ENCODE measurements at places on chromosomes 7 and 10.

DNA sequence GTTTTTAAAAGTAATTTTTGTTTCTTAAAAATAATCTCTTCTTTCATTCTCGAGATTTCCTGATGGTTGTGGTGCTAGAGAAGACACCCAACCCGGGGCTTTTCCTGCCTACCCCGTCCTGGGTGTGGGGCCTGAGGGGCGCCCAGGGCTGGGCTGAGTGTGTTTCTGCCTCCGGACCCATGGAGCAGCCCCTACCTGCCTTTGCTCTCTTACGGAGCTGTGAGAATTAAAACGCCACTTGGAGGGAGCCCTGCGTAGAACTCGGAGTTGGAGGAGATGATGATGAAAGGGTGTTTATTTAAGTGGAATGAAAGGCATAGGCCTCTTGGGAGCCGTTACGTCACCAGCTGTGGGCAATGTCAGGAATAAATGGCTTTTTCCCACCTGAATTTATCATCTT is 261.8 kb upstream of the SHH start:
- no peak for DNase-seq

GRCh38 chr10:1070919-1071318 is 14.7 kb downstream of the WDR37 start:
- DNase-seq = no peak

DNA sequence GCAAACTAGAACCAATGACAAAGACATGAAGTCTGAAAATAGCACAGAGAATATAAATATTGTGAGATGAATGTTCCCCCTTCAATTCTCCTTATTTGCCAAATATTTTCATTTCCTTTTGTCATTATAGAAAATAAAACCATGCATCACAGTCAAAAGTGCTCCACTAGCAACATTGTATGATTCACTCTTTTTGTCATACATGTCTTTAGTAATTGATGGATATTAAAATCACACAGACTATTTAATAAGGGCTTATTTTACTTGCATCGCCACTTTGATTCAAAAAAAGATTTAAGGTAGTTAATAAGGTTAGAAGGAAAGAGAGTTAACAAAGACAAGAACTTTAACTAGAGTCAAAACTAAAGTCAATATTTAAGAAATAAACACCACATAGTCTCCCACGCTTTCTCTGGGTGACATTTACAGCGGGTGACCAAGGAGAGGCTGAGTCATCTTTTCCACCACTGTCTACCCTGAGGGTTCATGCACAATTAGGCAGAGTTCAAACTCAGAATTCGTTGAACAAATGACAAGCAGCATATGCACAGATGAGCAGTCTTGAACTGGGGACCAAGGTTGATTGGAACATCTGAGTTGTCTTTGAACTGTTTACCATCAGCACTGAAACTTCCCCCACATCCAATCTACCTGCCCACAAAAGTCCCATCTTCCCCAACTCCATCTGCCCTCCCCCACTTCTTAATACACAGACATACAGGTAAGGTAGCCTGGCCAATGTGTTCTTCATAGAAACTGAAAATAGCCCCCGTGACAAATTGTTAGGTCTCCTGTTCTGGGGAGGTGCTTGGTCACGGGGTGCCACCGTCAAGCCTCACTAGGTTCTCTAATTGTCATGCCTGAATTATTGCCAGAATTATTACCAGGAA is 42.5 kb downstream of the C7orf25 start:
- no peak for DNase-seq

GRCh38 chr10:69088471-69088769 is 517 bp downstream of the SRGN start:
- peak; percentile 66 for DNase-seq

DNA sequence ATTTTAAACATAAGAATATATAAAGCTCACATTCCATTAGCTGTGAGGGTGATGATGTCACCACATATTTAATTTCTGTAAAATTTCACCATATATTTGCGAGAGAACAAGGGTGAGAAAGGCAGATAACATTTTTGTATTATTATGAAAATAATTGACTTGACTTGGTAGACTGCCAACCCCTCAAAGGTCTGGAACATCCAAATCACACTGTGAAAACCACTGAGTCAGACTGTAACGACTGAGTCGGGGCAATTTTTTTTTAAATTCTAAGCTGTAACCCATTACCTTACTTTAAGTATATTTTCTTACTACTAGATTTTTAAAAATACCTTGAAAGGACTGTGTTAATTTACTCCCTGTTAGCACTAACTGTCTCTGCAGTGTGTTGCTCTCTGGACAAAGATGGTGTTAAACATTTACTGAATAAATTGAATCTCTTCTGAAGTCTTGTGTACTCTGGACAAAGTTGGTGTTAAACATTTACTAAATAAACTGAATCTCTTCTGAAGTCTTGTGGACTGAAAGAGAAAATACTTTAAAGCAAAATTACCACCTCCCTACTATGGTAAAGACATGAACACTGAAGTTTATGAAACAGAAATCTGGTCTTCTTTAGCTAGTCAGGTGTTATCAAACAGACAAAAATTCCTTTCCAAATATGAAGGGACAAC is 14.1 kb downstream of the PDZD8 start:
- DNase-seq = no peak

GRCh38 chr7:100433276-100433591 is 3.1 kb downstream of the PPP1R35 start:
- DNase-seq = no peak

DNA sequence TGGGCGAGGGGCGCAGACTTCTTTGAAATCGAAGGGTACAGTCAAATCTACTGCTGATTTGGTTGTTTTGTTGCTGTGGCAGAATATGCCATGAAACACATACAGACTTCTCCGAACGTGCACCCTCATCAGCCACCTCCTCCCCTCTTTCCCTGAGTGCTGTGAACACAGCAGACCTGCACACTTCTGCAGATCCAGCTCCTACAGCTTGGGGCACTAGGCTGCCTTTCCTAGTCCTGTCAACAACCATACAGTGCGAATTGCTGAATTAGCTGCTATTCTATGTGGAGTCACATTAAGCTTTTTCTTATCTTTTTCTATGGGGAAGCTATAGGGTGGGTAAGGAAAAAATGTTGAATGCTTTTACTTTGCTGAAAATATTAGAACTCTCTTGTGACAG is 57.5 kb downstream of the COL17A1 start:
- no peak for DNase-seq

DNA sequence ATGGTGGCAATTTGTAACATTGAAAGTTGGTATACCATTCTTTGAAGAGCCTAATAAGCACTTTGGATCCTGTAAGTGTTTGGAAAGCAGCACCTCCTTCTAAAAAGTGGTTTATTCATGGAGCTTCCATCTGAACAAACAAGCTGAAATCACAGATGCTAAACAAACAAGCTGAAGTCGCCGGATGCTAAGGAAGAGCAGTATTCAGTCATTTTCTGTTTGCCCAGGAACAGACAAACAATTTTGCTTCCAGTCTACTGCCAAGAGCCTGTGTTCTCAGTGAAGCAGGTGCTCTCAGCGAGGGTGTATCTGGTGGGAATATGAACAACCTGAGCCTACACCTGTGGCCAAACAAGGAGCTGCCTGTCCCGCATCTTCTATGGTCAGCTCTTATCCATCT is 6.3 kb downstream of the COL28A1 start:
- no peak for DNase-seq

- no peak for DNase-seq
These were observed 604.4 kb upstream of the LRRN3 start for GRCh38 chr7:110486549-110486948.

DNA sequence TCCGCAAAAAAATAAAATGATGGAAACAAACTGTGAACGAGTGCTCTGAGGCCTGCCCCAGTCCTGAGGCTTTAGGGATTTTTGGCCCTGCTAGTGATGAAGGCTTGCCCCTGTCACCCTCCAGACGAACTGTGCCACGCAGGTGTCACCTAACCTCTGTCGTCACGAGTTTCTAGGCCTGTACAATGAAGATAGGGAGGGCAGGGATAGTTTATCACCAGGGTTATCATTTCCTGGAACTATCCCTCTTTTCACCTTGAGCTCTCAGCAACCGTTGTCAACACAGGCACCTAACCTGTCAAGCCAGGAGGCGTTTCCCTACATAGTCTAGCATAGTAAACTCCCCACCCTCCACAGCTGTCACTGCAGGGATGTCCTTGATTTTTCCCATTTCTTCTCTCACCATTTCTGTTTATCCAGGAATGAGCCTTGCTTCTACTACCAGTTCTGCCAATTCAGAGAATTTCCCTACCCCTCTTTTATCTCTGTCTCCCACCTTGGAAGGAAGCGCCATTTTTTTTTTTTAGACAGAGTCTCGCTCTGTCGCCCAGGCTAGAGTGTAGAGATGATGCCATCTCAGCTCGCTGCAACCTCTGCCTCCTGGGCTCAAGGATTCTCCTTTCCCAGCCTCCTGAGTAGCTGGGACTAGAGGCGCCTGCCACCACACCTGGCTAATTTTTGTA is 2.2 kb upstream of the ACHE start:
- no peak for DNase-seq

DNA sequence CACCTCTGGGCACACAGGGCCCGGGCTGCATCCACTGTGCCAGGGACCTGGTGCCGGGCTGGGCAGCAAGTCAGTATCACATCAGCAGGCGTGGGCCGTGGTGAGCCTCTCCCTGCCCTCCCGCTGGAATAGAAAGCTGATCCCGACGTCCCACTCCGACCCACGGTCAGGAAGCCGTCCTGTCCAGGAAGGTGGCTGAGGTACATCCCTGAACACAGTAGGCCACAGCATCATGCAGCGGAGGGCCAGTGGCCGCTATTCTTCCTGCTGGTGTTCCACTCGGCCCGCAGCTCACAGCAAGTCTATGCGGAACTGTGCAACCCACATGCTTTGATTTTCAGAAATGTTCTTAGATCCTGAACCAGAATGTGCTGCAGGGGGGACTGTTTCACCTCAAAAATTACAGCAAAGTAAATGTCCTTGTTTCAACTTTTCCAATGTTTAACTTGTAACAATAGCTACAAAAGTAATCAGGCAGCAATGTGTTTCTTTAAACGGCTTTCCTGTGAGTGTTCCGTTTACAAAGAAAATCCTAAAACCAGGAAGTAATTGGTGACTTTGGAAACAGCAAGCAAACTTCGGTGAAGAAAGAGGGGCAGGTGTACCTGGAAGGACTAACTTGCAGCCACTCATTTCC is 676 bp upstream of the GPR146 start:
- DNase-seq = no peak

DNA sequence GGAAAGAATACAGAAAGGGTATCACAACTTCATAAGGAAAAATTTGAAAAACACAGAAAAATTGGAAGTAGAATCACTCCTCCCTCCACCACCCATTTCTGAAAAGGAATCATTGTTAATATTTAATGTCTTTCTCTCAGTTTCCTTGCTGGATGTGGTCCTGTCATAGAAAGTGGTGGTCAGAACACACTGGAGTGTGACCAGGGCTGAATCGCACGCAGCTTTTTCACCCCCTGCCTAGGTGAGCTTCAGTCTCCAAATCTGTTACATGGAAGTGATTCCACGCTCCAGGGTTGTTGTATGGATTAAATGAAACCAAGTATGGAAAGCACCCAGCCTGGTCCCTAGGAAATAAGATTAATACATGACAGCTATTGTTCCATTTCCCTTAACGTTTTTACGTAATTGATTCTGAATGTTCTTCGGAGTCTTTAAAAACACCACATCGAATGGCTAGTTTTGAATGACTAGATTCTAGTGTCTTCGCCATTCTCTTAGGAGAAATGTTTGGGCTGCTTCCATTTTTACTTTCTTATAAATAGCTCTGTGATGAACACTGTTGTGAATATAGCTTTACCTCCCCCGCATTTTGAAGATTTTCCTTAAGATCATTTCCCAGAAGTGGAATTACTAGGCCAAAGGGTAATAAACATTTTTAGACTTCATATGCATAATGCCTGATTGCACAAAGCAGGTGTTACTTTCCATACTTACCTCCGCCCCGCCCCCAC is 10.9 kb upstream of the DUSP5 start:
- DNase-seq = no peak

GRCh38 chr10:69845574-69846292 is 44.0 kb downstream of the COL13A1 start:
- no peak for DNase-seq

GRCh38 chr10:104139221-104139620 is 17.2 kb downstream of the SFR1 start:
- DNase-seq = no peak

GRCh38 chr7:147567043-147567442 is 1023.5 kb upstream of the C7orf33 start:
- no peak for DNase-seq

DNA sequence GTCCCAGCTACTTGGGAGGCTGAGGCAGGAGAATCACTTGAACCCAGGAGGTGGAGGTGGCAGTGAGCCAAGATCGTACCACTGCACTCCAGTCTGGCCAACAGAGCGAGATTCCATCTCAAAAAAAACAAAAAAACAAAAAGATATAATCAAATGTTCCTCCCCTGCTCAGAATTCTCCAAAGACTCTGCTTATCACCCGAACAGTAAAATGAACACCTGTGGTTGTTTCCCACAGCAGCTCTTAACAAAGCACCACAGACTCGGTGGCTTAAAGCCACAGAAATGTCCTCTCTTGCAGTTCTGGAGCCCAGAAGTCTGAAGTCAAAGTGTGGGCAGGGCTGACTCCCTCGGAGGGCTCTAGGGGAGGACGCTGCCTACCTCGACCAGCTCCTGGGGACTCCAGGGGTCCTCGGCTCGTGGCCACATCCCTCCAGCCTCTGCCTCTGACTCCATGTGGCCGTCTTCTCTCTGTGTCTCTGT is 4.1 kb upstream of the INTS1 start:
- no peak for DNase-seq

- no peak for DNase-seq
These were observed 258.6 kb upstream of the NFE2L3 start for GRCh38 chr7:25893436-25893835.

DNA sequence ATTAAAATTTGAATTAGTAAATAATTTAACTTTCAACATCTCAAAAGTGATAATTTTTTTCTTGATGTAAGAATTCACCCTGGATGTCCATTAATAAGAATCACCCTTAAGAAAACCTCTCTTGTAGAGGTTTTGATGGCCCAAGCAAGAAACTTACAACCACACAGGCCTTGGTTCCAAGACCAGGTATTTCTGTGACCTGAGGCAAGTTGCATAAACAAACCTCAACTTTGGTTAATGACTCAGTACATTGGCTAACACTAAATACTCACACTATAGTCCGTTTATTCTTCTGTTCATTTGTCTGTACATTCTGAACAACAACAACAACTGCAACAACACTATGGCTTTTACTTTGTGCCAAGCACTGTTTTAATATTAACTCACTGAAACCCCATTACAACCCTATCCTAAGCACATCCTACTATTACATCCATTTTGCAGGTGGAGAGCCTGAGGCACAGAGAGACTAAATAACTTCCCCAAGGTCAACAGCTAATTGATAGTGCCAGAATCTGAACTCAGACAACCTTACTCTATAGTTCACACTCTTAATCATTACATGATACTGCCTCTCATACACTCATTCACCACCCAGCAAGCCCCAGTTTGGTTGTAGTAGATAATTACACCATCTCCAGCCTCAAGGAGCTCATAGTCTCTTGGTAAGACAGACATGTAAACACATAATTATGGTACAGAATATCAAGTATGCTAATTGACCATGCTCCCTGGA is 6.6 kb downstream of the ANK3 start:
- no peak for DNase-seq
